ENCODE measurements at places on chromosomes 7 and 10.

GRCh38 chr10:114652402-114653368, 5.4 kb downstream of the ABLIM1 start:
- DNase-seq = no peak

DNA sequence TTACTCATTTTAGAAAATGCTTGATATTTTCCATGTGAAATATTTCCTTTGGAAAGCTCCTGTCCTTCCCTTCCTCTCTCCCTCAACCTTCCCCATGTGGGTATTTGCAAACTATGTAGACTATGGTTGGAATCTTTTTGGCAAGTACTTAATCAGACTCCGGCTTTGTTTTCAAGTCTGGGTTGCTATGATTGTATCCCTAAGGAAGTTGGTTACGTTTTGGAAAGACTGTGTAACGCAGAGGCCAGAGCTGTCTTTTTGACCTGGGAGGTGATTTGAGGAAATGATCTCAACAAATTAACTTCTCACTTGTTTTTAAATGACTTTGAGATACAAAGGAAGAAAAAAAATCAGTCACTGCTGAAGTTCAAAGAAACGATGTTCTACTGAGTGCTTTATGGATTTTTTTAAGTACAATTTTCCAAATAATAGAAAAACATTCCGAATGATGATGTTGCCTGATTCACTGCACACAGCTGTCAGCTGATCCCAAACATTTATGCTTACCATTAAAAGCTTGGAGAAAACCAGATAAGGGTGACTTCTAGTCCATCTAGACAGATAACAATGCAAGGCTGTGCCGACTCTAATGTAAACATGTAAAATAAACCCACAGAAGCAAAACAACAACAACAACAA, 145.5 kb upstream of the CELF2 start:
- no peak for DNase-seq

DNA sequence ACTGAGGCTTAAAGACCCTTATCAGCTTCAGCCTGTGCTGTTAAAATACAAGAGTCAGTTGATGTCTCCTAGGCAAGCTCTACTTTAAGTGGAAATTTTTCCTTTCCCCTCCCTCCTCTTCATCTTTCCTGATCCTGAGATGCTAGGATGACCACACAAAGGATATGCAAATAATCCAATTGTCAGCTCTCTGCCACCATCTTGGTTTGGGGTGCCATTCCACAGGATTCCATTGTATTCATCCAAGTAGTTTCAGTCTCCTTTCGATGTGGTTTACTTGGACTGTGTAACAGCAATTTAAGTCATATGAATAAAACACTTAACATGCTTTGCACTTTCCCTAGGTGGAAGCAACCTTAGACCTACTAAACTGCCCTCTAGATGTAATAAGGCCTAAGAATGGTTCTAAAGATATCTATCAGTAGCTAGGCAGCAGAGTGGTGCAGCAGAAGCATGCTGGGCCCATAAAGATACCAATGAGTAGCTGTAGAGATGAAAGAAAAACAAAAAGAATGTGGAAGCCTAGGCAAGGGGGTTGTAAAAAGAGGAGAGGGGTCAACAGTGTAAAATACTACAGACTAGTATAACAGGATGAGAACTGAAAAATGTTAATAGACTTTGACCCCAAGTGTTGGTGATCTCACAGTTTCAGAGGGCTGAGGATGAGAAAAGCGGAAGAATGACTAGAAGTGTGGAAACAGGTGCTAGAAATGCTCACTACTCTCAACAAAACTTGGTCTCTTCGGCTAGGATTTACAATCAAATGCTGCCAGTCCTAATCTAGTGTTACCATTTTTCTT, 2.4 kb upstream of the CFAP69 start:
- no peak for DNase-seq

- DNase-seq = no peak
Measured at GRCh38 chr7:98186452-98187137, 24.6 kb upstream of the BHLHA15 start.

DNA sequence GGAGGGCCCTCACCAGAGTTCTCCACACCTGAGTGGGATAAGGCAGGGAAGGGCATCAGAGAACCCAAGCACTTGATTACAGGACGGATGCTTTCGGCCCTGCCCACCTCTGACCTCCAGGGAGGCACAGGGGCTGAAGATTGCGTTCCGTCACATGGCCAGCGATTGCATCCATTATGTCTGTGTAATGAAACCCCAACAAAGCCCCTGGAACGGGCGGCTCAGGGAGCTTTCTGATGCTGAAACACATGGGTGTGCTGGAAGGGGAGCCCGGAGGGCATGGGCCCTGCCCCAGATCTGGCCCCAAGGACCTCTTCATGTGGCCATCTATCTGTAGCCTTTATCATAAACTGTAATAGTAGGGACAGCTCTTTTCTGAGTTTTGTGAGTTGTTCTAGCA, 117.2 kb downstream of the PTPN20 start:
- DNase-seq = no peak

GRCh38 chr7:101632641-101633040, 3.5 kb upstream of the MYL10 start:
- no peak for DNase-seq

DNA sequence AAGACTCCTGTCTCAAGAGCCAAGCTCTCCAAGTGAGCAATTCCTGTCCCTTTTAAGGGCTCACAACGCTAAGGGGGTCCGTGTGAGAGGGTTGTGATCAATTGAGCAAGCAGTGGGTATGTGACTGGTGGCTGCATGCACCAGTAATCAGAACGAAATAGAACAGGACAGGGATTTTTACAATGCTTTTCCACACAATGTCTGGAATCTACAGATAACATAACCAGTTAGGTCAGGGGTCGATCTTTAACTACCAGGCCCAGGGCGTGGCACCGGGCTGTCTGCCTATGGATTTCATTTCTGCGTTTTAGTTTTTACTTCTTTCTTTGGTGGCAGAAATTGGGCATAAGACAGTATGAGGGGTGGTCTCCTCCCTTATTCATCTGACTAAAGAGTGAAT, 54.9 kb upstream of the SP4 start:
- no peak for DNase-seq

- DNase-seq = no peak
Measured at GRCh38 chr7:103795787-103796186, 193.7 kb downstream of the RELN start.

DNA sequence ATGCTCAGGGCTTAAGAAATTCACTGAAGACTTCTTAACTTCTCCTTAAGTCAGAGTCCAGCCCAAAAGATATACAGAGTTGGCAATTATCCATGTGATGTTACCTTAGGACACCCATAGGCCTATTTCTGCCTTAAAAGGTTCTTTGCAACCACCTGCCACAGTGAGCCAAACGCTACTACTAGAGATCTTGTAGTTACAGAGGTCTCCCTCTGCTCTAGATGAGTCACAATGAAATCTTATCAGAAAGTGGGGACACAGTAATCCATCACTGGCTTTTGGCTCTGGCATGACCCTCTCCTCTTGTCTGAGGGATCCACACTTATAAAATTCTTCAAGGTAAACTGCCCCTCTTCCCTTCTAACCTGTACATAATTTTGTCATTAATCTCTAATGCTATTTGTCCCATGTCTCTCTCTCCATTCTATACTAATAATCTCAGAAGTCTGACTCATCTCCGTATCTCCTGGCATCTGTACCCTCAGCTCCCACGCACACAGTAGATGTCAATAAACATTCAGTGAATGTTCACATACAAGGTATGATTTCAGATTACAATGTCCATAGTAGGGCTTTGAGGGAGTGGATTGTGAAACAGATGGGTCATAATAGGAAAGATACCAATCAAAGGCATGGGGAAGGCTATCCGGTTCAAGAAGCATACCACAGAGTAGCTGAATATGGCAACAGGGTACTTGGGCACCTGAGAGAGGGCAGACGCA, 112.1 kb downstream of the SGMS1 start:
- no peak for DNase-seq

- no peak for DNase-seq
Measured at GRCh38 chr10:13349463-13350274, 1.6 kb upstream of the SEPHS1 start.

DNA sequence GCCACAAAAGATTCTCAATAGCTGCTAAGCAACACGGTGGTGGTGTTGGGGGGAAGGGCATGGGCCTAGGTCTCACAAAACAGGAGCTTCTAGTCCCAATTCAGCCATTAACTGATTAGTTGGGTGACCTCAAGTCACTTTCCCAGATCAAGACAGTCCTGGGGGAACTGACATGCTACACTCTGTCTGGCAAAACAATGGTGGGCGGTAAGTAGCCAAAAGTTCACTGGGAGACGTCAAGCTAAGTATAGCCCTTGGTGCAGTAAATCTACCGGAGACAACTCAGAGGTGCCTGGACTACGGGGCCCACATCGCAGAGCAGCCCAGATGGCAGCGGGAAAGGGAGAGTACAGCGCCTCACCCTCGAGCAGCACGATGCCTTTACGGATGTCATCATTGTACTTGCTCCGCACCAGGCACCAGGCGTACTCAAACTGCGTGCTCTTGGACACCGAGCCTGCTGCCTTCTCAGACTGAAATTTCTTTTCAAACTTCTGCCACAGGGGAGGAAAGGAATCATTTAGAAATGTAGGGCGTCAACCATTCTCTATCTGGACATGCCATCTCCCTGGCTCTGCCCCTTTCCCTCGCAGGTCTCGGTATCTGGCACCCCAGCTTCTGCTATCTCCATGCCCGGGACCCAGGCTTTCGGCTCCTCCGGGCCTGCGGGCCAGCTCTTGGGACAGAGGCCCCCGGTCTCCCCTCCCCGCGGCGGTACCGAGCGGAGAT, 1.1 kb downstream of the FIS1 start:
- no peak for DNase-seq

DNA sequence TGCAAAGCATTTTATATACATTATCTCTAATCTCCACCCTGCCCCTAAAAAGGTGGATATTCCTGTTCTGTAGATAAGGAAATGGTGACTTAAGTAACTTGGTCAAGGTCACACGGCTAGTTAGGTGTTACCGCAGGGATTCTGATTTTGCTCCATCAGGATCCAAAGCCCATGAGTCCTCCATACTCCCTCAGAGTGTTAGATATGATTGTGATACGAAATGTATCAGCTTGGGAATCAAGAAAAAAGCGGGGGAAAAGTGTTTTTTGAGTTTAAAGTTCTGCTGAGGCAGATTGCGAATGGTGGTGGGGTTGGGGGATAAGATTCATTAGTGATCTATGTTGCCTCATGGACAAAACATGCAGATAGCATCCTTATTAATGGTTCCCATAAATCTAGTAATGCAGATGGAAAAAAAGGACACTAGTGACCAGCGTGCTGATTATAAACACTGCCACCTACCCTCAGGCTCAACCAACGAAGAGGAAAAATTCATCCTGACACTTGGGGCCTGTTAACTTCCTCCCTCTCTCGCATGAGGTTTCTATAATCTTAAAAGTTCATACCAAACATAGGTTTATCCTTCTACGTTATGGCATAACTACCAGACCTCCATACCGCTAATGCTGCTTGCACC, 2.3 kb downstream of the ICA1 start:
- no peak for DNase-seq

DNA sequence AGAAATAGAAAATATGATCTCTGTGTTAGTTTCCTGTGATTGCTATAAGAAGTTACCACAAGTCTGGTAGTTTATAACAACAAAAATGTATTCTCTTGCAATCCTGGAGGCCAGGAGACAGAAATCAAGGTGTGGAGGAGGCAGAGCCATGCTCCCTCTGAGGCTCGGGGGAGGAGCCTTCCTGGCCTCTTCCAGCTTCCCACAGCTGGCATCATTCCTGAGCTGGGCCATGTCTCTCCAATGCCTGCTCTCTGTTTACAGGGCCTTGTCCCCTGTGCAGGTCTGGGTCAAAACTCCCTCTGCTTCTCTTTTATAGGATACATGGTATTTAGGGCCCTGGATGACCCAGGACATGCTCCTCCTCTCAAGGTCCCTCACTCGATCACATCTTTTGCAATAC, 81.3 kb upstream of the RET start:
- DNase-seq = no peak

DNA sequence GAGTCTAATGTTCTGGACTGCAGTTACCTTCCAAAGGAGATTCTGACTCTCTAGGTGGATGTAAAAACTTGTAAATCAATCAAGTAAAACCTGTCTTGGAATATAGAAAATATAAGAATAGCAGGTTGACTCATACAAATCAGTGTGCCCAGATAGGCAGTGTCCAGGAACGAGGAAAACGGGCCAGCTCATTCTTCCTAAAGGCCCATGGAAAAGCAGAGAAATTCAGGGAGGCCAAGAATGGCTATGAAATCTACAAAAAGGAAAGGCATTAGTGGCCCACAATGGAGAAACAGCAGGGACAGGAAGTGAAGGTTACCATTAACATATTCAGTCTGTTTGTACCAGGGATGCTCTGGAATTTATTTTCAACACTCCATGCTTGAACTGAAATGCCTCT, 14.9 kb downstream of the GLI3 start:
- DNase-seq = no peak

GRCh38 chr7:155961241-155962190, 149.3 kb upstream of the SHH start:
- DNase-seq = peak; percentile 29

DNA sequence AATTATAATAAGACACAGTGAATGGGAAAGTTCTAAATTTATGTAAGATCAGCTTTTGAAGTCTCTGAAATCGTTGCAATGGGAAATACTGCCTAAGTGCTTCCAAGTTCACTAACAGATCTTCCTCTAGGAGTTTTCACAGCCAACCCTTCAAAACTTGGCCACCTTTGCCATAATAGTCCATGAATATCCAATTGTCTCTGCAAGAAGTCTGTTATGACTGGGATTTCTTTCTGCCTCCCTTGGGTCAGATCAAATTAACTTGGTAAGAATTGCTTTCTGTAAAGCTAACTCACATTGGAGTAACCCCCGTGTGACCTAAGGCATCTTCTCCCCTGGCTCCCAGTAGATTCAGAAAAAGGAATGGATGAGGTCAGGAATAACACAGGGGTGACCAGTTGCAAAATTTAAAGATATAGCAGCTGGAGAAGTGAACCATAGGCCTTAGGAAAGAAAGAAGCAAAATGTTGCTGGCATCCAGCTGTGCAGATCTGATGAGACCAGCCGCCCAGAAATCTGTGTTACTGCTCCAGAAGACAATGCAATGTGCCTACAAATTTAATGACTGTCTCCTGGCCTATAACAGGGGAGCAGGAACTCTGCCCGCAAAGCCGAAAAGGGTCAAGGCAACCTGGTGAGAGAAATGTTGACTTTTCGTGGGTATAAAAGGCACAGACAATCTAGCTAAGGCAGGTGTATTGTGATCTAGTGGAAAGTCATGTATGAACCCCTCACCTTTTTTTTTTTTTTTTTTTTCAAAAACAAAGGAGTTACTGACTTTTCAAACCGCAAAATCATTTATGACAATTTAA, 7.5 kb upstream of the OPTN start:
- DNase-seq = no peak

DNA sequence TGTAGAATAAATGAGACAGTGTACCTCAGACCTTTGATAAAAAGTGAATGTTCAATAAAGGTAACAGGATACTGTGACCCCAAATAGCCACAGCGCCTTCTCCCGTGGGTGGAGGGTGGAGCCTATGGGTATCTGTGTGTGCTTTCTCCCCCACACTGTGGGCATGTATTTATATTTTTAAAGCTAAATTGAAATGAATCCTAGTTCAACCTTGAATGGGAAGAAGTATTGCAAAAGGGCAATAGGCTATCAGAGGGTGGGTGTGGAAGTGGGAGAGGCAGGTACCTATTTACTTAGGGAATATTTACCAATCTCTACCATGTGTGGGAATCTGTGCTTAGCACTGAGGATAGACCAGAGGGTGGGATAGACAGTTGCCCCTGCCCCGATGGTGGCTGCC, 68.9 kb downstream of the PFKFB3 start:
- DNase-seq = no peak
